Upper lobe of left lung (tissue), 6 donors: ENCODE measurements at places on chromosomes 11 and 22.

- no peak for DNase-seq
- H3K27me3 ChIP-seq: no peaks in the 10 kb centered on the region
- H3K4me3 ChIP-seq: no peak overlapping the region
- H3K4me1 ChIP-seq: no peaks in the 10 kb centered on the region
Measured at GRCh38 chr11:9956483-9956882, 292.6 kb downstream of the SWAP70 start.

DNA sequence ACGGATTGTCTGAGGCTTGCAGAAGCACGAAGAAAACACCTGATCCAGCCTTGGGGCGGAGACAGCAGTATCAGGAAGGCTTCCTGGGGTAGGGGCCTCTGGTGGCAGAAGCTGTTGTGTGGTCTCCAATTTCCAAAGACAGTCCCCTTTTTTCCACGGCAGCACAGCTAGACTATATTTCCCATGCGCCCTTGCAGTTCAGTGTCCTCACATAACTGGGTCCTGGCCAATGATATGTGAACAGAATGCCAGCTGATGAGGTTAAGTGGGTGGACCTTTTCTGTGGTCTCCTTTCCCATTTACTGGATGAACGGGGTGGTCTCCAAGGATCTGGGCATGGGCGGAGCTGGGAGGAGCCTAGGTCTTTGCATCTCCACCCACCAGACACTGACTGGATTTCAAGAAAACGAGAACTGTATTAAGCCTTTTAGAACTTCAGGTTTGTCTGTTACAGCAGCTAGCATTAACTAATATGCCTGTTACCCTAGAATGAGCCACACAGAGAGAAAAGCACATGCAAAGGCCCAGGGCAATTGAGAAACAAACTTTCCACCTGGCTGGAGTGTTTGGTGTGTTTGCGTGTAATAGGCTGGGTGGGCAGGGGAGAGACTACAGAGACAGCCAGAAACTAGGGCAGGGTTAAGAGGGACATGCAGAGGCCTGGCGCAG is 6.2 kb downstream of the GAL3ST1 start:
- H3K27ac ChIP-seq: no peak overlapping the region
- H3K36me3 ChIP-seq: no peaks in the 10 kb centered on the region
- H3K27me3 ChIP-seq: no peaks in the 10 kb centered on the region

DNA sequence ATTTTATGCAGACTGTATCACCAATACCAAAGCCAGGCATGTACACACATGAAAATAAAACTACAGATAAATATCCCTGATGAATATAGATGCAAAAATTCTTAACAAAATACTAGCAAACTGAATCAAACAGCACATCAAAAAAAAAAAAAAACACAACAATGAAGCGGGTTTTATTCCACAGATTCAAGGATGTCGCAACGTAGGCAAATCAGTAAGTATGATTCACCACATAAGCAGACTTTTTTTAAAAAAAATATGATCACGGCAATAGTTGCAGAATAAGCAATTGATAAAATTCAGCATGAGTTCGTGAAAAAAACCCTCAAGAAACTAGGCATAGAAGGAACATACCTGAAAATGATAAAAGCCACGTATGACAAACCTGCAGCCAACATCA is 21.3 kb downstream of the OR51F1 start:
- no peaks in the 10 kb centered on the region for H3K36me3 ChIP-seq
- DNase-seq: no peak
- H3K27me3 ChIP-seq: no peaks in the 10 kb centered on the region
- no peak overlapping the region for H3K27ac ChIP-seq

DNA sequence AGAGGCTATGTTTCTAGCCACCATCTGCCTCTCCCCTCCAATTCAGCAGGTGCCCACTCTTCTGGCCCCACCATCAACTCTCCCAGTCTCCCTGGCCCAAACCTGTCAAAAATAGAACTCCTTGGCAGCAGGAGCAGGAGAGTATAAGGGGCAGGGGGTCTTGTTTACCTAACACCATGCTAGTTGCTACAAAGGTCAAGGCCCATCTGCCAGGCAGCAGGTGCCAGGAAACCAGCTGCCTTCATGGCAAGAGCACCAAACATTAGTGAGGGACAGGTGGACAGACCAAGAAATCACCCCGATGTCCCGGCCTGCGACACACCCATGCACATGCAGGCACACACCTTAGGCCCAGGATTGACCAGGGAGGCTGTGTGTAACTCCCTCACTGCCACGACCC is 387.9 kb downstream of the BUD13 start:
- H3K4me1 ChIP-seq: no peaks in the 10 kb centered on the region
- no peak for DNase-seq
- H3K27ac ChIP-seq: no peak overlapping the region
- no peaks in the 10 kb centered on the region for H3K27me3 ChIP-seq
- no peaks in the 10 kb centered on the region for H3K36me3 ChIP-seq
